ENCODE measurements at places on chromosomes 6 and 20.

- no peak for DNase-seq
Measured at GRCh38 chr6:92109256-92109655, 1310.1 kb downstream of the EPHA7 start.

DNA sequence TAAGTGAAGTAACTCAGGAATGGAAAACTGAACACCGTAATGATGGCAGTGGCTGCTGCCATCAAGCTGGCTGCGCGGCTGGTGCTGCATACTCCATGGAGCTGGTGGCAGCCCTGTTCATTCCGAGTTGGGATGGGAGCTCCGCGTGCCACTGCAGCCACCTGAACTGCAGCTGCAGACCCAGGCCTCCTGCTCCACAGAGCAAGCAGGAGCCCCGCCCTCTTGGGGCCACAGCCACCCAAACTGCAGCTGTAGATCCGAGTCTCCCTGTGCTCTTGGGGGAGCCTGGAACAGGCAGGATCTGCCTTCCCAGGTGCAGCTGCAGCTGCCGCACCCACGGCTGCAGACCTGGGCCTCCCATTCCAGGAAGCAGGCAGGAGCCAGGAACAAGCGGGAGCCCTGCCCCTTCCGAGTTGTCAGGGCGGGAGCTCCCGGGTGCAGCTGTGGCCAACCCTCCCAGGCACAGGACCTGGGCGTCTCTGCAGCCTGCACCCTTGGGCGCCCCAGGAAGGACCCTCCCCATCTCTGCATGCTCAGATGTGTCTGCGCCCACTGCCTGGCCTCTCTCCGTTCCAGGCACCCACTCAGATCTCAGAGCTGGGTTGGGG lies 120.2 kb downstream of the GMPR start:
- DNase-seq = no peak

DNA sequence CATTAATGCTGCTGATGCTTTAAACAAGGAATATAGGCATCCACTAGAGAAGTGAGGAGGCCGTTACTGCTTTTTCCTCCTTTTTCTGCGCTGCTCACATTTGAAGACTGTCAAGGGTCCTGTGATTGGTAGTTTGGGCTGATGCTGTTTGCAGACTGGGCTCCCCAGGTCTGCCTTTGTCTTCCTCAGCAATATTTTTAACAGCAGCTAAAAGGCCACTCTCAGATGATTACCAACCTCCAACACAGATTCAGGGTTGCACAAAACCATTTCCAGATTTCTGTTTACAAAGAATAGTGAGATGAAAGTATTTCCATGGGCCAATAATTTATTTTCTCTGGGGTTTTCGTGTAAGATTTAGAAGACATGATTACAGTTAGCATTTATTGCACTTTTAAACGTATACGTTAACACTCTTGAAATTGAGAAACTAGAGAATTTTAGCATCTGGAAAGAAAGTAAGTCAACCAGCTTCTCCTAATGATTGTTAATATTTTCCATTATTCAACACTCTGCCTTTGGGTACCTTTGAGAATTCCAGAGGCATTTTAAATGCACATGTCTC lies 475.3 kb upstream of the SOX4 start:
- DNase-seq = no peak

DNA sequence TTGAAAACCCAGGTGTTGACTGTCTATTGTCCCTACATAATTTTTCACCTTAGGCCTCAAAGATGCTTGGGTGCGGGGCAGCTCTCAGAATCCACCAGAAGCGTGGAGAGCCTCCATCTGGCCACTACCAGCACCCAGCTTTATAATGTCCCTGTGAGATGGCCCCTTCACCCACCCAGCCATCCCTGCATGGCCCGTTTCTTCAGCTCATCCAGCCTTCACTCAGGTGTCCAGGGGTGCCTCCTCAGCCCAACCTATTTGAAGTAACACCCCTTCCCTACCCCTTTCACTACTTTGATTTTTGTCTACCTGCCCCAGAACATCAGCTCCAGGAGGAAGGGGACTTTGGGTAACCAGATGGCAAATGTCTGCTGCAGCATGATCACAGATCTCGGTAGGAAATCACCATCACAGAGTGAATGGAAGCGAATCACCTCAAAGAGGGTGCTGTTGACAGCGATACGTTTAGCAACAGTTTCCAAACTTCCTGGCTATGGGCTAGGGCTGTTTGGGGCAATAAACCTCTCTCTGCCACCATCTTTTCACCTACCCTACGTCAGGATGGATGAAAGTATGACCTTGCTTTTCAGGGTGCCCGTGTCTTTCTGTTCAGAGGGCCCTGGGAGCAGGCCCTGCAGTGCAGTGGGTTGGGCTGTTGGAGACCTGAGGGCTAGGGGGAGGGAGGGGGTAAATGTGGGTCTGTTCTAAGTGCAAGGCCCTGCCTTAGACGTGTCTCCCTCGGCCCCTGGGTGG lies 1.2 kb upstream of the SLC17A9 start:
- no peak for DNase-seq

- DNase-seq = no peak
Measured at GRCh38 chr20:59349277-59349676, 48.9 kb downstream of the EDN3 start.

DNA sequence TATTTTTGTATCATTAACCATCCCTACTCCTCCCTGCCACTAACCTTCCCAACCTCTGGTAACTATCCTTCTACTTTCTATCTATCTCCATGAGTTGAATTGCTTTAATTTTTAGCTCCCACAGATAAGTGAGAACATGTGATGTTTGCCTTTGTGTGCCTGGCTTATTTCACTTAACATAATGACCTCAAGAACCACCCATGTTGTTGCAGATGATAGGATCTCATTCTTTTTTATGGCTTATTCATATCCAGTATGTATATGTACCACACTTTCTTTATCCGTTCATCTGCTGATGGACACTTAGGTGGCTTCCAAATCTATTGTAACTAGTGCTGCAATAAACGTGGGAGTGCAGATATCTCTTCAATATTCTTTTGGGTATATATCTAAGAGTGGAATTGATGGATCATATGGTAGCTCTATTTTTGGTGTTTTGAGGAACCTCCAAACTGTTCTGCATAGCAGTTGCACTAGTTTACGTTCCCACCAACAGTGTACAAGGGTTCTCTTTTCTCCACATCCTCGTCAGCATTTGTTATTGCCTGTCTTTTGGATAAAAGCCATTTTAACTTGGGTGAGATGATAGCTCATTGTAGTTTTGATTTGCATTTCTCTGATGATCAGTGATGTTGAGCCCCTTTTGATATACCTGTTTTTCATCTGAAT lies 201.4 kb downstream of the ARHGAP18 start:
- no peak for DNase-seq

DNA sequence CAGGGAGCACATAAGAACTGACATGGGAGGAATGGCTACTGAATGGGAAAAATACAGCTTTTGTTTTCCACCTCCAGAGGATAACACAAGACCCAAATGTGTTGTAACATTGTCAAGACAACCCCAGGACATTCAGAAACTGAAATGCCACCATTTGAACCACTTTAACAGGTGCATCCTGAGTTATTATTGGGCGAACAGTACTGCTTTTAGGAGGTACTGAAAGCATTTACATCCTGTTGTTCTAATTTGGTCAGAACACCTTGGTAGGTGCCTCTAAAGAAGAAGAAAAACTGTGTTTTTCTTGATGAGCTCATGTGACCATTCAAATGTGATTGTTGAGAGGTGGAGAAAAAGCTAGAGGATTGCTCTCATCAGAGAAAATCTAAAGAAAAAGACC lies 6.4 kb upstream of the TXNDC5 start:
- DNase-seq = no peak
